ENCODE measurements at places on chromosomes 7 and 10.
A peak's percentile ranks its signal among the peaks of the same experiment; 100 is the strongest.

GRCh38 chr10:14474656-14475055, 143.9 kb upstream of the FRMD4A start:
- DNase-seq: no peak

- DNase-seq: no peak
Measured at GRCh38 chr7:158926348-158926747, 70.0 kb downstream of the DYNC2I1 start.

- DNase-seq: no peak
Measured at GRCh38 chr7:4638781-4639575, 43.1 kb upstream of the FOXK1 start.

DNA sequence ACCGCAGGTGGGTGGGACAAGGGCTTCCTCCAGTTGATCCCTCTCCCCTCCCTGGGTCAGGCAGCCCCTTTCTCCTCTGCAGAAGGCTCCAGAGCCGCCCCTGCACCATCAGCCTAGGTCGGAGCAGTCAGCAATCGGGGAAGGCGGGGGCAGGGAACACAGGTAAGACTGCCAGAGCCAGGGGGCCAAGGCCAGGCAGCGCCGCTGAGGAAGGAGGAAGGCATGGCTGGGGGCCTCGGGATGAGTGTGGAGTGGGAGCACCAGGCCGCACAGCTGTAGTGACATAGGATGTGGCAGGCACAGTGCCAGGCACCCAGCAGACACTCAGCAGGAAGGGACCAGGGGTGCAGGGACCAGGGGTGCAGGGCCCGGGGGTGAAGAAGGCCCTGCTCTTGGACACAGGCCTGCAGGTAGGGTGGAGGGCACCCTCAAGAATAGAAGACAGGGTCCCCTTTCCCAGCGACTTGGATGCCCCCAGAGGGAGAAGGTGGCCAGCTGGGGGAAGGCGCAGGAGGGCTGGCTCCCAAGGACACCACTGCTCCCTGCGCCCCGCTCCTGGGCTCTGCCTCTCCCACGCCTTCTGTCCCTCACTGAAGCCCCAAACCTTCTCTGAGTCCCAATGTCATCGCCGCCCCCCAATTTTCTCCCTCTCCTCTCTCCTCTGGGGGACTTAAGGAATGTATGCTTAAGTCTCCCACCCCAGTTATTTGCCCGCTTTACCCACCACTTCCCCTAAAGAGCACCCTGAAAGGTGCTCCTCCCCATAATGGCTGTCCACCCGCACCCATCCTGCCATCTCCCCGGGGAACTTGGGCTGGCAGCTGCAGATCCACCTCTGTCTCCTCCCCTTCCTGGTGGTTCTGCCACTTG, 38.5 kb downstream of the CAMK2B start:
- DNase-seq: peak; percentile 38

DNA sequence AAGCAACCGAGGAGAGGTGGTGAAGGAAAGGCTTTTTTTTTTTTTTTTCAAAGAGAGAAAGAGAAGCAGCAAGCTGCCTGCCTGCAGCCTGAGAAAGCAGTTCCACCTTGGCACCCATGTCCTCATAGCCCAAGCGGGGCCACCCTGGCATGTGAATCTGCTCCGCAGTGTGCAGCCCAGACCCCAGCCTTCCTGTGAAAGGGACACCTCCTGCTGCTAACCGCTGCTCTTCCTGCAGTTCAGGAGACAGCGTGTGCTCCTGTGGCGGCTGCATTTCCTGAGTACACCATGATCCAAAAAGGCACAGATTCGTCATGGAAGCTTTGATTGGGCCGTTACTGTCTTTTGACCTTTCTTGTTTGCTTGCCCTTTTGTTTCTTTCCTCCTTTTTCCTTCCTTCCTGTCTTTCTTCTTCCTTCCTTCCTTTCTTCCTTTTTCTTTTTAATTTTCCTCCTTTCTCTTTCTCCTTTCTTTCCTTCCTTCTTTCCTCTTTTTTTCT, 38.1 kb downstream of the IKZF1 start:
- DNase-seq: no peak

GRCh38 chr7:150734254-150734653, 3.0 kb upstream of the GIMAP5 start:
- no peak for DNase-seq

DNA sequence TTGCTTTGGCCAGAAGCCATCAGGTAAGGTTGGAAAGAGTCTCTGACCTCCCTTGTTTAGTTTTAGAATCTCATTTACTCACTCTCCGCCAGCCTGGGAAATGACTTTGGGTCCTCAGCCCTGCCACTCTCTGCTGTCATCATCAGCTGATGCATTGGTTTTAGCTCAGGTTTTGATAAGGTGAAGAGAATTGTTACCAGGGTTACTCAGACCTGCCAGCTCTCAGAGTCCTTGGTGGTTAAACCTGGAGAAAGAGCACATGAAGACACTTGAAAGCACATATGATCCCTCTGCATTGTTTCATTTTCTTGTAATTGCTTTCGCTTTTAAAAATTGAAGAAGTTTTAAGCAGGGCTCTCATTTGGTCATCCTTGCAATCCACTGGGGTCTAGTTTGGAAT, 4.0 kb upstream of the CROT start:
- DNase-seq: no peak

DNA sequence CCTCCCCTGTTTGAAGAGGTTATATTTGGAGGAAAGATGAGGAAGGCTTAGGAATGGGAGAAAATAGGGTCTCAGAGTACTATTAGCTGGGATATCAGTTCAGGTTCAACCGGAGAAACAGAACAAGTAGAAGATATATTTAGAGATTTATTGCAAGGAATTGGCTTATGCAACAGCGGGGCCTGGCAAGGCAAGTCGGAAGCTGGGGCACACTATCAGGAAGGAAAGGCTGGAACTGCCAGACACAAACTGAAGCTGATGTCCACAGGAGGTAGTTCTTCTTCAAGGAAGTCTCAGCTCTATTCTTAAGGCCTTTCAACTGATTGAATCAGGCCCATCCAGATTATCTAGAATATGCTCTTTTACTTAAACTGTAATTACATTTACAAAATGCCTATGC, 939.6 kb upstream of the C7orf33 start:
- no peak for DNase-seq

- DNase-seq: peak; percentile 52
Measured at GRCh38 chr7:92135052-92135889, 994 bp upstream of the CYP51A1 start.

DNA sequence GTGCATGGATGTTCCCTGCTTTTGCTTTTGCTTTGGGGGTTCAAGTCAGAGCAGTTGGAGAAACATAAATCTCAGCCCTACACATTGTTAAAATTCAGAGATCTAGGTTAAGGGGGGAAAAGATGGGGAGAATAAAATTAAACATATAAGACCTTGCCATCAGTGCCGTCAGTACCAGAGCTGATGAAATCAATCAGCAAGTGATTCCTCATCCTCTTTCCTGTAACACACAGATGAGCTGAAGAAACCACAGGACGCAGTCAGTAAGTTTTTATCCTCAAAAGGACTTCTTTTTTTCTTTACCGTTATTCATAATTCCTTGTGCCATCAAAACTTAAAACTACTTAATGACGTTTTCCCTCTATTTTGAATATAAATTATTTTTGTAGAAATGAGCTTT, 5.9 kb downstream of the HECW1 start:
- no peak for DNase-seq

DNA sequence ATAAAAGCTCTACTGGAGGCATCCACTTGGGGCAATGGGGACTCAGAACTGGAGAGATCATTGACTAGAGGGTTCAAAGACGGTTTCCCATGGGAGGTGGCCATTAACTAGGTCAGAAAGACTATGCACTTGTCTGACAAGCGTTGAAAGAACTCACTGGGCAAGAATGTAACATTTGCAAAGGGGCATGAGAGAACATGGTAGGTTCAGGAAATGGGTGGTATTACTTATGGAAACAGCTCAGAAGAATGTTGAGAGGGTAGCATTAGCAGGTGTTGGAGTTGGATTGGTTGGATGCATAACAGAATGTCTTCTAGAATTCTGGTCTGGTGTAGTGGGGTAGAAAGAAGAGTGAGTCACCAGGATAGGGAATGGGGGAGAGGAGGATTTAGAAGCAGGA, 119.1 kb upstream of the CDCA7L start:
- no peak for DNase-seq

DNA sequence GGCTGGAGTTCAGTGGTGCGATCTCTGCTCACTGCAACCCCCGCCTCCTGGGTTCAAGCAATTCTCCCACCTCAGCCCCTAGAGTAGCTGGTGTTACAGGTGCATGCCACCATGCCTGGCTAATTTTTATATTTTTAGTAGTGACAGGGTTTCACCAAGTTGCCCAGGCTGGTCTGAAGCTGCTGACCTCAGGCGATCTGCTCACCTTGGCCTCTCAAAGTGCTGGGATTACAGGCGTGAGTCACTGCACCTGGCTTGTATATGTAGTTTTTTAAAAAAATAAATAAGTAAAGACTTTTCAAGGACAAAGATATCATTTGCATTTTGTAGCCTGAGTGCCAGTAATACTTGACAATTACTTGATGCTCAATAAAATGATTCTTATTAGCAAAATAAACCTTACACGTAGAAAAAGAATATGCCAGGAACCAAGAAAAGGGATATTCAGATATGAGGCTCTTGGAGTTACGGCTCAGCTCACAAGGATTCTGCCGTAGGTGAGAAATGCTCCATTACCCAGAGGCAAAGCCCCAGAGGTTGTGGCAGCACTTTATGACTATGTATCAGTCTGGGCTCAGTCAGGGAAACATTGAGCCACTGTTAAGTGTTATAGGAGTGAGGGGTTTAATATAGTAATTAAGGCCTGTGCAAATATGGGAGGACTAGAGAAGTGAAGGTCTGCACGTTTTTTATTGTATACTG, 98.5 kb downstream of the TPST1 start:
- DNase-seq: no peak

DNA sequence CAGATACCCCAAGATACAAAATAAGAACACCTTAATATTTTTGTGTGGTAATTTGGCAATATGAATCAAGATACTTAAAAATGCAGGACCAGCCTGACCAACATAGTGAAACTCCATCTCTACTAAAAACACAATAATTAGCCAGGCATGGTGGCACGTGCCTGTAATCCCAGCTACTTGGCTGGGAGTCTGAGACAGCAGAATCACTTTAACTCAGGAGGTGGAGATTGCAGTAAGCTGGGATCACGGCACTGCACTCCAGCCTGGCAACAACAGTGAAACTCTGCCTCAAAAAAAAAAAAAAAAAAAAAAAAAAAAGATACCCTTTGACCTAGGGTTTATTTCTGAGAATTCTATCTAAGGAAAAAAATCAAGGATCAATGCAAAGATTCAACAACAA, 450.7 kb downstream of the SORCS1 start:
- DNase-seq: no peak

GRCh38 chr7:90485734-90486316, 16.4 kb downstream of the PTTG1IP2 start:
- DNase-seq: no peak

DNA sequence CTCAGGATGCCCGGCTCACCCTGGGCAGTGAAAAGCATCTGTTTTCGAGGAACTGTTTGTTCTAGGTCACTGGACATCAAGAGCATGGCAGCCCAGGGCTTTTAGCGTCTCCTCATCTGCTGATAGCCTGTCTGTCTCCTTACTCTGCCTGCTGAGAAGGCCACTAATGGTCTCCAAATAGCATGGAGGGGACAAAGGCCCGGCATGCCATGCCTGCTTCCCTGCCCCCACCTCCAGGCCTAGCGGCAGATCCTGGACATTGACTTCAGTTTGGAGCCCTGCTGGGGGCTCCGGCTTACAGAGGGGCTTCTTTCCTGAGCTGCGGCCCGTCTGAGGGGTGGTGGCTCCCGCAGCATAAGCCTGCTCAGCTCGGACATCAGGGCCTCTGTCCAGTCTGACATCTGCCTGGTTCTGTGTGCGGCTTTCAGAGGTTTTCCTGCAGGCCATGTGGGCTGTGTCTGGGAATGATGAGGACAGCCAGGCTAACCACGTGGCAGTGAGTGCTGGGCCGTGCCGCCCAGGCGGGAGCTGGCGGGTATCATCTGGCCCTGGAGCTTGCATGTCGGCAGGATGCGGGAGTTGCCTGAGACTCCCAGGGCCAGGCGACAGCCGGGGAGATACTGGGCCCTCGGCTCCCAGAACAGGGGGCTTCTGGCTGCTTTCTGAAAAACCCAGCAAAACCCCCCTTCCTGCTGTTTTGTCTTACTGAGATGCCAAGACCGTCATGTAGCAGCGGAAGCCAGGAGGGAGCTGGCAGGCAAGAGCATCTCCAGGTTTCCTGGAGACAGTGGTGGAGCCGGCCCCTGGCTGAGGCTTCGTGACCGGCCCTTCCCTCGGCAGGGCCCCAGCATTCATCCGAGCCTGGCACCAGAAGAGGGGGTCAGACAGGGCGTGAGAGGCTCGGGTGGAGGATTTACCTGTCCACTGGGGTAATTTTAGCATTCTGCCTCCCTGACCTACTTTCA, 9.2 kb downstream of the PFKFB3 start:
- no peak for DNase-seq

- DNase-seq: no peak
Measured at GRCh38 chr10:18404530-18404929, 246.9 kb downstream of the NSUN6 start.

DNA sequence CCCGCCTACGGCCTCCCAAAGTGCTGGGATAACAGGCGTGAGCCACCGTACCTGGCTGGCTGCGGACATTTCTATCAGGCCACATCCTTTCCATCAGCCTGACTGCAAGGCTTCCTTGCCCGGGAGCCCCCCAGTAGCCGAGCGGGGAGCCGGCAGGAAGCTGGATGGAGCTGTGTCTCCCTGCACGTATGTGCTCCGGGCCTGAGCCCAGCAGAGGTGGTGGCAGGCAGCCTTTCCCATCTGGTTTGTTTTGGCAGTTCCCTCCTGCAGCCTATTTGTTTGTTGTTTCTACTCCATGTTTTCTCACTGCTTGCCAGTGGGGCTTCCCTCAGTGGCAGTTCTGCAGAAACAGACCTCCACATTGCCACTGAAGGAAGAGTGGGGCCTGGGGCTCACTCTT, 5.4 kb downstream of the POP7 start:
- DNase-seq: no peak

- no peak for DNase-seq
Measured at GRCh38 chr7:123747620-123748141, 1.1 kb downstream of the WASL start.

GRCh38 chr7:79548727-79549126, 95.3 kb upstream of the MAGI2 start:
- DNase-seq: no peak

- no peak for DNase-seq
Measured at GRCh38 chr10:23834091-23834490, 374.8 kb upstream of the KIAA1217 start.

- DNase-seq: no peak
Measured at GRCh38 chr7:94276795-94277194, 117.9 kb upstream of the COL1A2 start.

DNA sequence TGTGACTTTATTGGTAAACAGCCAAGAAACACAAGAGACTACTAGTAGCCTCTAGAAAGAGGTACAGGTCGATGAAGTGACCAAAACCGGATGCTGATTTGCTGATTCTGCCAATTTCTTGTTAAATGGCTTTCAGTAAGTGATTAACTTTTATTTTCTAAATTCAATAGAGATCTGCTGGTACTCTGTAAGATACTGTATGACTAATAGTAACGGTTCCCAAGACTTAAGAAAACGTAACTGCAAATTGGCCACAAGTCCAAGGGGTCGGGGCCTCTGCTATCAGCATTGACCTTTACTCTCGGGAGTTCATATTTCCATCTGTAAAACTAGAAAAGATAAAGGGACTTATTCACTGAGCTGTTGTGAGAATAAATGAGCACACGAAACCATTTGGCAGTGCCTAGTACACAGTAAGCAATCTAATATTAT, 1.4 kb downstream of the FAM3C start:
- no peak for DNase-seq

GRCh38 chr7:84447636-84448293, 253.2 kb upstream of the SEMA3A start:
- no peak for DNase-seq

Data from mesothelial cell of epicardium (in vitro differentiated cells).